ENCODE measurements at places on chromosomes 1 and 21. TPM values are rescaled to one million over a fixed set of nuclear protein-coding genes. Genes with fewer than 3 reads are reported as not detected.

DNA sequence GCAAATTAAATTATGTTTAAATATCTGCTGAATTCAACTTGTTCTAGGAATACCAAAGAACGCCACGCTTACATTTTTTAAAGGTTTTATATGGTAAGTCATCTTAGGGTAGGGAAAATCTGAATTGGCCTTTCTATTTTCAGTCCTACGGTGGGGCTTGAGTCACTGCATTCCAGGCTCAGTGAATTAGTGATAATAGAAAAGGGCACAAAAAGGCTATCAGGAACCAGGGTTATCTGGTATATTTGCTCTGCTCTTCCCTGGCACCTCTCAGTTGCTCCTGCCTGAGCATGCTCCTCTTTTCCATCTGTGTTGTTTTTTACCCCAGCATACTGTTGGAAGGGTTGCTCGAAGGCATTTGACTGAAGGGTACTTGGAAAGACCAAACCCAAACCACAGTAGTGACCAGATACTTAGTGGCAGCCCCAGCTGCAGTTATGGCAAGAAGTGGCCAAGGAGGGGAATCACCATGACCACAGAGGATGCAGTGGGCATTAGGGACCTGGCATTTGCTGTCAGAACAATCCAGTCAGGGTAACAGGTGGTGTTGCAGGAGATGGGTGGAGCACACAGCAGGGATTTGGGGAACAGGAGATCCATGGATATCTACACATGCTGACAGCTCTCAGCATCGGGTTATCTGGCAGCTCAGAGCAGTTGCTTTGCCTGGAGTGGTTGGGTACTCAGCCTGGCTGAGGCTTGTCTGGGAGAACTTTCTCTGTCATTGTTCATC lies 2.3 kb downstream of the OVAAL start:
- DNase-seq = no peak

DNA sequence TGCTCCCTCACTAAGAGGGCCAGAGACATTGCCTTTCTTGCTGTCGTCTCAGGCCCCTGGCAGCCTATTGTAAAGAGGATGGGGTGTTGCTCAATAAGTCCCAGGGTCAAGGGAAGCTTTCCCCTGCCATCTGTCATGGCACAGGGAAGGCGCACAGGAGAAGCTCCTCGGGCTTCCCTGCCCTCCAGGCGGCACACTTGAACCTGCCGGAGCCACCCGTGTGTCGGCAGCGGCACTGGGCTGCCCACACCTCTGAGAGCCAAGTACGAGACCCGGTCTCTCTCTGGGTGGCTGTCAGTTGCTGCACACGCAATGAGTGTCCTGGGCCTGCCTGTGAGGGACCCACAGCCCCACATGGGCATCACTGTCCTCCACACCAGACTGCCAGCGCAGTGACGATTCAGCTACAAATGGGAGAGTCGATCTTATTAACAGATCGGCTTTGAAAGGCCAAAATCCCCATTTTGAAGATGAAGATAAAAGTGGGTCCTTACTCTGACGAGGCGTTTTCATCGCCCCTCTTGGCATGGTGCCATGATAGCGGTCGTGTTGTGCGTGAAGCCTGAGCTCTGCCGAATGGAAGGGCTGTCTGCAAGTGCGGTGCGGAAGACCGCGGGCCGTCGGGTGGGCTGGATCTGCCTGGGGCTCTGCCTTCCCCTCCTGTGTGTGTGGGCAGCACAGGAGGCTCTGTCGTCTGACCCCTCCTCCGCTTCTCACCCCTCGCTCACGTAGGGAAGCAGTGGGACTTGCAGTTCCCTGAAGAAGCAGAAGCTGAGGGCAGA lies 29.2 kb upstream of the PDXK start:
- DNase-seq = no peak

- DNase-seq = no peak
These were observed 1.7 kb downstream of the IL6R start for GRCh38 chr1:154406886-154407197.

GRCh38 chr1:9850442-9851162 lies 26.8 kb upstream of the CLSTN1 start:
- peak; percentile 72 for DNase-seq

The IQGAP3 gene
- 28.7 TPM for total RNA-seq

DNA sequence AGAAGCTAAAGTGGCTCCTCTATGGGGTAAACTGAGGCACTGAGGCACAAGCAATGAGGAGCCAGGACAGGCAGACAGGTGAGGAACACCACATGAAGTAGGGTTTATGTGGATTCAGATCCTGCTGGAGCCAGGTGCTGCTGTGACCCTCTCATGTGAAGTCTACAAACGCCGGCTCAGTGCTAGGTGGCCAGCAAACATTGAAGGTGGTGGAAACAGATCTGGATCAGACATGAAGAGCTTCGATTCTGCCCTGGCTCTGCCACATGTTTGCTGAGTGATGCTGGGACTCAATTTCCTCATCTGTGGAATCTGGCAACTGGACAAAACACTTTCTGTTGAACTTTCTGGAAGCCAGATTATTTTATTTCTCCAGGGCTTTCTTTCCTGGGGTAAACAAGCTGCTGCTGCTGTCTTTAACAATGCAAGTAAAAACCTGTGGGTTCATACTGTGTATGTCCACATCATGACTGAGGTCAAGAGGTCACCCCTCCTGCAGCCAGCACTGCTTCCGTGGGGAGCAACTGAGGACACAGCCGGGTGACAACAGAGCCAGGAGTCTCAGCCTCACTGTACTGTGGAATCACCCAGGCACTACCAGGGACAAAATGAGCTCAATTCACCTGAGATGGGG lies 33.3 kb downstream of the HMGB4 start:
- DNase-seq = no peak

The ACTA1 gene
- not detected for total RNA-seq

The RABIF gene
- 7.8 TPM for total RNA-seq
